Activated gamma-delta T cell treated with Interleukin-2 at 50 U/mL for 16 hours (primary cell): ENCODE measurements at places on chromosomes 7 and 10.

GRCh38 chr10:52668024-52668423 is 104.6 kb downstream of the MBL2 start:
- DNase-seq, result no peak

- no peak for DNase-seq
These were observed 23.0 kb upstream of the C7orf33 start for GRCh38 chr7:148567524-148567923.

DNA sequence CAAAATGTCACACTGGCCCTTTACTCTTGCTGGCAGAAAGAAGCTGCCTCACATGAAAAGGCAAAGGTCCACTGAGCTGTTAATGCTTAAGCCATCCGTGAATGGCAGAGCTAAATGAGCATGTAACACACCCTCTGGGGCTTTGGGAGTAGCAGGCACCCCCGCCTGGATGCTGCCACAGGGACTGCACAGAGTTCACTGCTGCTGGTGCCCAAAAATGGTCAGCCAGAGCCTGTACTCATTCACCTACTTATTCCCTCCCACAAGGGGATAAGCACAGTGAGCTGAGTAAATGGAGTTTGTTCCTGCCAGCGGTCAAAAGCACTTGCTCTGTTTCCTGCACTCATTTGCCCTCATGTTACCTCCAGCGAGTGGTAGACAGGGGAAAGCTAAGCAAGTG is 374.0 kb upstream of the STEAP1 start:
- no peak for DNase-seq

DNA sequence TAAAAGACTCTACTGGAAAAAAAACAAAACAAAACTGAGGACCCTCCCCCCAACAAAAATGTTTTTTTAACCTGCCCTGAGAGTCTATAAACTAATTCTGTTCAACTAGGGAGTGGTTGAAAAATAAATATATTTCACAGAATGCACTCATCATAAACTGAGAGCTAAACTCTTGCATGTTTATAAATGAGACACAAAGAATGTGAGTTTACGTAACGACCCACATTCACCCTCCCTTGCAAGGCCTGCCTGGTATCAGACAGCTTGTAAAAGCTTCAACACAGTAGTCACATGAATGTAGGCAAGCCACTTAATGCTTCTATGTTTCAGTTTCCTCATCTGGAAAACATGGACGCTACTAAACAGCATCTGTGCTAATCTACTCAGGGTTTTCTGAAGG is 50.3 kb downstream of the JAZF1 start:
- DNase-seq, result no peak

DNA sequence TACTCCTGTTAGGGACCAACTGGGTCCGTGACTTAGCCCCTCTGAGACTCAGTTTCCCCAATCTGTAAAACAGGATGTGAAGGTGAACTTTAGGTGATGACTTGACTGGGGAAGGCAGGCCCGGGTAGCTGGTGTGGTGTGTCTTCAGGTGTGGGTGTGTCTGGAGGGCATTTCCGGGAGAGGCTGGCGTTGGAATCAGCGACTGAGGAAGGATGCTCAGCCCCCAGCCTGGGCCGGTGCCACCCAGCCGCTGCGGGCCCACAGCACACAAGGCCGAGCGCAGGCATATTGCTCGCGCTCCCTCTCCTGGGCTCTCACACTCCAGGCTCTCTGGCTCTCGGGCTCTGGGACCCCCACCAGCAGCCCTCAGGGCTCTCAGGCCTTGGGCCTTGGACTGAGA is 31.7 kb upstream of the CNPY1 start:
- no peak for DNase-seq

DNA sequence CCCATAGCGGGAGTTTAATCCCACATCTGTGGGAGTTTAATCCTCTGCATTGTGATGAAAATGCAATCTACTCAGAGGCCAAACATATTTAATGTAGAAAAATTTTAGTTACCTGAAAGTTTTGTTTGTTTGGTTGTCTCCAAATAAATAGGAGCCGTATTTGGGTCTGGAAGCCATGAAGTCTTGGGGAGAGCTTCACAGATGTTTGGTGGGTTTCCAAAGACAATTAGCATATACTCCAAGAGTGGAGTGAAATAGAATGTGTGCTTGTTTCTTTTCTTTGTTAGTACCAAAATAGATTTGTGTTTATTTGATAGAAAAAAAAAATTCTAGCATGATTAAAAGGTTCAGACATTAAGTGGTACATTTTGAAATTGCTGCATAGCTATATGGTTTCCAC is 50.9 kb downstream of the ANK3 start:
- no peak for DNase-seq

- no peak for DNase-seq
These were observed 59.4 kb downstream of the UNCX start for GRCh38 chr7:1291845-1292765.

GRCh38 chr7:17940951-17941431 is 697 bp upstream of the SNX13 start:
- DNase-seq, result no peak
